Upper lobe of left lung (tissue), 6 donors: ENCODE measurements at places on chromosomes 3 and 15.

DNA sequence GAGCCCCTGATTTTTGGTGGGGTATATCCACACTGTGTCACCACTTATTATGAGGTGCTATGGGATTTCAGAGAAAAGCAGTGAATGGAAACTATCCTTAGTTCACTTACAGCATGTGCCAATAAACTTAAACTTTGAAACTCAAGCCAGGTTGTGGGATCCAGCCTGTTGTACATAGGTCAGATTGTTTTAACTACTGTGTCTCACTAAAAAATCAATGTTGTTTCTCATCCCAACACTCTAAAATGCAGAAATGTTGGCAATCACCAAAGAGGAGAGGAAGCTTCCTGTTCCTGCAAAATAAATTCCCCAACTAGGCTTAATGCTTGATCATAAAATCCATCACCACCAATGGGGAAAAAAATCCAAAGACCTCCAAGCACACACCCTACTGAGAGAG is 173.7 kb upstream of the ONECUT1 start:
- no peak for DNase-seq

DNA sequence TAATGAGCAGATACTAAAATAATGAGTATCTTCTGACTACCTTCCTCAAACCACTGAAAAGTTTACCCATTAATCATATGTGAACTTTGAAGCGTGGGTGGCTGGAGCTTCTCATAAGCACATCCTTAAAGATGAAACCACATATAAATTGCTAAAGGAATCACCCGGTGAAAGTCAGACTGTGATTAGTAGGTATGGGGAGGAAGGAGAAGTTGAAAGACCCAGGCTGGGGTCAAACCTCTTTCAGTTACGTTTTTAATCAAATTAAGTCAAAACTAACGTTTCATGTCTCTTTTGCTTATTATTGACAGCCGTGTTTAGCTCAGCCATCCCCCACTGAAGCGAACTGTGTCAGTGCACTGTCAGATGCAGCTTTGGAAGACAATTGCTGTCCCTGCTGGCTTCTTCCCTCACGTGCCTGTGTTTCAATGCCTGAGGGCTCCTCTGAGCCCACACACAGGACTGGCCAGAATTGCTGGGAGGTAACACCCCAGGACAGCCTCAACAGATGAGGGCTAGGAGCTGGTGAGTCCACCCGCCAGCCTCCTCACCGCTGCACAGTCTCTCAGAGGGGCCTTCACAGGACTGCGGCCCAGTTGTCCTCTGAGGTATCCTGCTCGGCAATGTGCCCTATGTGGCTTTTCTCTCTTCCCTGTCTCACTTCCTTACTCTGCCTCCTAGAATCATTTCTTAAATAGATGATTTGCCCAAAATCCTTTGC is 29.3 kb upstream of the SH3BP5 start:
- DNase-seq: no peak

DNA sequence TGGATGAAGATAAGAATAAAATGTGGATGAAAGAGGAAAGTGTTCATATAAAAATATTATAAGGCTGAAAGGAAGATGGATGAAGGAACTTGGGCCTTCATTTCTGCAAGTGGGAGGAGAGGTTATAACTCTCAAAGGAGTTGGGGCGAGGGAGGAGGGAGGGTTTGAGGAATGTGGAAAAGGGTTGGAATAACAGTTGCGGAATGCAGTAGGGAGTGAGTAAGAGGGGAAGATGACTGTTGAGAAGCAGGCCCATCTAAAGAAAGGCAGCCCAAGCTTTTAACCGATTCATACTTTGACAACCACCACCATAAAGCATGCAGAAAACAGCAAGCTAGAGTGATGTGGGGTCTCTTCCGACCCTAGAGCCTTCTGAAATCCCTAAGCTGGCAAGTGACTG is 8.3 kb upstream of the TM4SF4 start:
- DNase-seq: no peak

DNA sequence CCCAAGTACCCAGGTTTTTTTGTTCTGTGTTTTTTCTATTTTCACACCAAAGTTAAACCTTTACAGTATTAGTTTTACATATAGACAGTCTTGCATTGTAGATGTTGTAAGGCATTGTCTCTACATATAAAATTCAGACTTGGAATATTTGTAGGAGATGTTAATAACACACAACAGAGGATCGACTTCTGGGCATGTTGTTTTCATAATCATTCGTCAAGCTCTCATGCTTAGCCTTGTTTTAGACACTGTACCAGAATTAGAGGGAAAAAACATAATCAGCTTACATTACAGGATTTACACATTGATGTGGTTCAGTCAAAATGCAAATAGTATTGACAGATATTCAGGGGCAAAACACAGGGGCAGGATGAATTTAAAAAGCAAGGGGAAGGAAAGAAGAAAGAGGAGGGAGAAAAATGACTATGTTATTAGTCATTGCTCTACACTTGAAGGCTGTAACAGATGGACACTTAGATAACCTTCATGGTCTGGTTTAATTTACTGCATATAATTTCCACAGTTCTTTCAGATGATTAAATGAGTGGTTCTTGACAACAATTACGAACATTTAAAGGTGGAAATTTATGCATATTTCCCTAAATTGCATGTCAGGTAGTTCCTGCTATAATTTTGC is 7.5 kb downstream of the CMSS1 start:
- no peak for DNase-seq

DNA sequence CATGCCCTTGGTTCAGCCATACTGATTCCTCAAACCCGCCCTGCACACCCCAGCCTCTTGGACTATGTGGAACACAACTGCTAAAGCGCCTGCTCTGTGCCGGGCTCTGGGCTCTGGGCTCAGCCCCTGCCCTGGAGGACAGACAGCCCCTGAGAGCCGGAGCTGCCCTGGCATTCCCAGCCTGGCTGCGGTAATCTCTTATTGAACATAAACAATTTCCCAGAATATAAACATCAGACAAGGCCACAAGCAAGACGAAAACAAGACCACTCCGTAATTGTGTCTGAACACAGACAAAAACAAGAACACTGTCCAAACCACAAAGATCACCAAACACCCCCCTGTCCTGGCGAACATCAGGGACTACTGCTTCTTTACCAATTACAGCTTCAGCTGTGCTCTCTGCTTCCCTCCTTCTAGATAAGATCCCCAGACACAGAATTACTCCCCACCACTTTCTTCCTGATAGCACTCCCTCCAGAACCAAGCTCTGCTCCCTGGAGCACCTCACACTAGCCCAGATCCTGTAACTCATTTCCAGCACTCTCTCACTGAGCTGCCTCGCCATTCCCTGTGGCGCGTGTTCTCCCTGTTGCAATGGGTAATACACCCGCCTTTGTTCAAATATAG is 57.1 kb upstream of the TLE3 start:
- DNase-seq: peak; percentile 56

DNA sequence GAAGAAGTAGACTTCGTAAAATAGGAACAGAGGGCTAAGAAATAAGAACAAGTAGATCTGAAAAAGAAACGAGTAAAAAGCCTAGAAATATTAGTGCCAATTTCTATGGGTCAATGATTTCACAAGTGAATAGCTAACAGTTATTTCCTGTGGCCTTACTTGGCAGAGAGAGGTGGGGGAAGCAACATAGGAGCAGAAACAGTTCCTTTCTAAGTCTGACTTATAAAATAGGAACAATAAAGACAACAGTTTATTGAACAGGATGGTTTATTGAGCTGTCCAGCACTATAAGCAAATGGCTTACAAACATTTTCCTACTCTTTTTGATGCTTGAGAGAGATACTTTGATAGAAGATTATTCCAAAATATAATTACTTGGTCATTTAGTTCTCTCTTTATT is 37.9 kb downstream of the AGTR1 start:
- no peak for DNase-seq

- DNase-seq: no peak
These were observed 33.2 kb downstream of the SCG5 start for GRCh38 chr15:32674681-32675080.

- DNase-seq: no peak
These were observed 103.1 kb downstream of the TLE3 start for GRCh38 chr15:69994429-69995205.

- no peak for DNase-seq
These were observed 80.5 kb upstream of the SLC24A5 start for GRCh38 chr15:48040166-48040817.

DNA sequence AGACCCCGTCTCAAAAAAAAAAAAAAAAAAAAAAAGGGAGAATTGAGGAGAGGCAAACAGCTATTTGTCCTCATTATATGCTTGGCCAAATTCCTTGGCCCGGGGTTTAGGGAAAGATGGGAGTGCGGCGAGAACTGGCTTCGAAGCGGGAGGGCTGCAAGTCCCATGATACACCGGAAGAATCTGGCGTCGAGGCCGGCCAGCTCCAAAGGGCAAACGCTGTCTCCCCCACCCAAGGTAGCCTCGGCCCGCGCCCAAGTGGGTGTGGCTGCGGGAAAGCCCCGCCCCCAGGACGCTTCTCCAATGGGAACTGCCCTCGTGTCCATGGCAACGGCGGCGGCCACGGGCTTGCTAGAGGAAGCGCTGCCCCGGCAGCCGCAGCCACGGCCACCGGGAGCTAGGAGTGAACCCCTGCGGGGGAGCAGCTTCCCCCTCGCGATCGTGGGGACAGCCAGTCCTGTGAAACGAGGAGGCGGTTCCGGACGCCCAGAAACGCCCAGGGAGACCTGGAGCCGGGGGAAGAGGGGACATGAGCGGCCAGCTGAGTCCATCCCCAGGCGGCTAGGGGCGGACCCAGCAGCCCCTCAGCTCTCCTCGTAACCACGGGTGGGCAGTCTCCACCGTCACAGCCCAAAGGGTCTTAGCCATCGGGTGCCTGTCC is at the start of gene TTLL13:
Gene TTLL13, plus strand, starts transcription at position 354 of the 661 bp plus-strand sequence. CDS start 1,075 bp downstream, outside the sequence.
- peak; percentile 98 for DNase-seq

DNA sequence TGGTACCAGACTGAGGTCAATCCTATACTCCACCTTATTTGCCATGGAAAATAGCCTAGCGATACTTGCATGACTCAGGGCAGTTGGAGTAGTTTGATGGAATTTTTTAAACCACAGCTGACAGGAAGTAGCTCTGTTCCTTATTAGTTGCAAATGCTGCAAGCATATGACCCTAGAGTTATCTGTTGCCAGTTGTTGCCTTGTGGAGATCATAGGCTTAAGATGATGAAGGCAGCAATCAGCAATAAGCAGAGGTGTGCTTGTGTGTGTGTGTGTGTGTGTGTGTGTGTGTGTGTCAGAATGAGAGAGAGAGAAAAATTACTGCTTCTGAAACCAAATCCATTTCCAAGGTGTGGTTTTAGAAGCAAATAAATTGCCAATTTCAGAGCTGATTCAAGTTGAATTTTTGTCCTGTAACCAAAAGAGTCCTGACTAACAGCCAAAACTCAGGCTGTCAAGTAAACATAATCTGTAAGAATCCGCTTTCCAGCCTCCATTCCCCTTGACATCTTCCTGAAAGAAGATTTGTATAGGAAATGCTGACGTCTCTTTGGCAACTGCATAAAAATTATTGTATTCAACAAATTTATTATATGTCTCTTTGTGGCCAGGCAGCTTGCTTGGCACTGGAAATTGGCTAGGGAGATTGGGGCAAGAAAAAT is 141.2 kb downstream of the SERPINI1 start:
- DNase-seq: no peak

- DNase-seq: no peak
These were observed 31.1 kb upstream of the UTS2B start for GRCh38 chr3:191361456-191361855.

- DNase-seq: no peak
These were observed 171.2 kb downstream of the KCNMB2 start for GRCh38 chr3:178707311-178708031.

DNA sequence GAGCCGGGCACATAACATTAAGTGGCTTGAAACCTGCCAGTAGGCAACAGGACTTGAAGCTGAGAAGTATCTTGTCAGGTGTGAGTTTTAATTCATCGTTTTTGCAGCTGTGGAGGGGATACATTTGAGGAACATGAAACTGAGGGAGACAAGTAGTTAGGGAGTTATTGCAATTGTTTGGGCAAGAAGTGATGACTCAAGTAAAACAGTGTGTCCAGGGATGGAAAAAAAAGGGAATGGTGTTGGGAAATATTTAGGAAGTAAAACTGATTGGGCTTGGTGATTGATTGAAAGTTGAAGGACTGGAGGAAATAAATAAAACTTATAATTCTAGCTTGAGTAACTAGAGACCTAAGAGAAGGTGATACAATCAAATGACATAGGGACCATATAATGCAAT is 85.5 kb downstream of the NCEH1 start:
- DNase-seq: no peak

DNA sequence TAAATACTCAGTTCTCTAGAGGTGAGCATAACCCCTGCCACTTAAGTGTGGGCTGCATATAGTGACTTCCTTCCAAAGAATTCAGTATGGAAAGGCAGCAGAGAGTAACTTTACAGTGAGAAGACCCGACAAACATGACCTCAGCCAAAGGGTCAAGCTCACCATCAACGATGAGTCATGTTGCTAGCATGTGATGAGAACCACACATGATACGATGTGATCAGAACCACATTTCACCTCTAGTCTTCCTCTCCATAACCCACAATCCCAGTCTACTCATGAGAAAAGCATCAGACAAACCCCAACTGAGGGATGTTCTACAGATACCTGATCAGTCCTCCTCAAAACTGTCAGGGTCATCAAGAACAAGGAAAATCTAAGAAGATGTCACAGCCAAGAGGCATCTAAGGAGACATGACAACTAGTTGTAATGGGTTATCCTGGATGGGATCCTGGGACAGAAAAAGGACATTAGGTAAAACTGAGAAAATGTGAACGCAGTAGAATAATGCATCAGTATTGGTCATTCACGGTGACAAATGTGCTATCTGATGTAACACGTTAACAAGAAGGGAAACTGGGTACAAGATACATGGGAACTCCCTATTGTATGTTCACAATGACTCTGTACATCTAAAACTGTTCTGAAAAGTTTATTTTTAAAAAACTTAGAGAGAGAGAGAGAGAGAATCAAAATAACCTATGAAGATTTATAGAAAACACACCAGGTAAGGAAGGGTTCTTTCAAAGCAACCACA is 28.3 kb downstream of the SEC61A1 start:
- DNase-seq: no peak

- DNase-seq: no peak
These were observed 36.9 kb upstream of the RYK start for GRCh38 chr3:134287512-134287911.

GRCh38 chr3:177461765-177462164 is 264.5 kb upstream of the TBL1XR1 start:
- no peak for DNase-seq

GRCh38 chr3:13041113-13041776 is 32.0 kb downstream of the IQSEC1 start:
- DNase-seq: no peak

DNA sequence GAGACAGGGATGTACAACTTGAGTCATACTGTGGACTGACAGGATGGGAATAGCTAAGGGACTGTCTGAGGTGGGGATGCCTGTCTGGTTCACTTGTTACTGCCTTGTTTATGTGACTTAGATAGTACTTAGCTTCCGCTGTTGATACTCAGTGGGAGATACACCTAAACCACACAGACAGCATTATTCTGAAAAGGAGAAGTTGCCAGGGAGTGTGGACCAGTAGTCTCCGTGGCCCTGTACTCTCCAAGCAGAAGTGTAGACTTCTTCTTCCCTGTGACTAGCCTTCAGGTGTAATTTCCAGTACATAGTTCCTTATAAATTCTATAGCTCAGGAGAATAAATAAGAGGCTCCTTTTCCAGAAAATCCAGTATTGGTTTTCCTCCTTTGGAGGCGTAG is 5.1 kb downstream of the HIGD2B start:
- DNase-seq: no peak

- no peak for DNase-seq
These were observed 41.0 kb upstream of the LIMD1 start for GRCh38 chr3:45553469-45553974.
